GM20000 (cell line): ENCODE measurements at places on chromosomes 4 and X.

DNA sequence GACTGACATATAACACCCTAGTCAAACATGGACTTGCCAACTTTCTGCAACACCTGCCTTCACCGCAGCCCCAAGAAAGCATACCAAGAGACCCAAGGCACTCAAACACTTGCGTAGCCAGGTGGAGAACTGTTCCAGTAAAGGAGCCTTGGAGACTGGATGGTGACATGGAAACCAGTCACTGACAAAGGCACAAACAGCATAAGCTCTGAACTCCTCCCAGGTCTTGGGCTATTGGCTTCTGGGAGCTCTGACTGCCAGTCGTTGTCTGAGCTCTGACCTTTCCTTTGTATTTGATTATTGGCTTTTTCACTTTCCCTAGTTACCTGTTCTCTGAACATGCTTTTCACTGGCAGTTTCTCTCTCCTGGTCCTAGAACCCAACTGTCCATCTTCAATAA is 38.3 kb downstream of the ARAP2 start:
- DNase-seq: no peak

DNA sequence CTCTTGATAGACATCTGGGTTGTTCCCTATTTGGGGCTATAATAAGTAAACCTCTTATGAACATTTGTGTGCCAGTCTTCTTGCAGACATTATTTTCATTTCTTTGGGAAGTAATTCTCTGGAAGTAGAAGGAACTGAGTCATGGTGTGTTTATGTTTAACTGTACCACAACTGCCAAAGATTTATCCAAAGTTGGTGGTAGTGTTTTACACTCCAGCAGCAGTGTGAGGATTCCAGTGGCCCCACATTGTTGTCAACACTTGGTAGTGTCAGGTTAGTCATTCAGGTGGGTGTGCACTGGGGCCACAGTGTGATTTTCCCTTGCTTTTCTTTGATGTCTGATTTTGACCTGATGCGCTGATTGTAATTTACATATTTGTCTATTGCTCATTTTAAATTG is 5.0 kb upstream of the UVSSA start:
- DNase-seq: no peak

DNA sequence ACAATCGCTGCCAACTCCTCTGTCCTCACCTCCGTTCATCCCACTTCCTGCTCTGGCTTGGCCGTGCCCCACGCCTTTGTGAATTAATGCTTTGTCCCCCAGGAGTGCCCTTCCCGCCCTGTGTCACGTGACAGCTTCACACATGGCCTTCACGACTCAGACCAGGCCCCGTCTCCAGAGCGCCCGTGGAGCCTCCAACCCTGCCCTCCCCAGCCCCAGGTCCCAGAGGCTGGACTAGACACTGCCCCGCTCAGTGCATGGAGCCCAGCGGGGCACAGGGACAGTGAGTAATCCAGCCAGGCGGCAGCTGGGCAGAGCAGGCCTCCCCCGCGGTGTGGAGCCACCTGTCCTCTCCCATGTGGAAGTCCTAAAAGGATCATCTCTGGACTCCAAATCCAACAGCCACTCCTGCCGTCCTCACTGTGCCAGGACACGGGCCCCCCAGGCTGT is 7.4 kb downstream of the ADRA2C start:
- DNase-seq: no peak

DNA sequence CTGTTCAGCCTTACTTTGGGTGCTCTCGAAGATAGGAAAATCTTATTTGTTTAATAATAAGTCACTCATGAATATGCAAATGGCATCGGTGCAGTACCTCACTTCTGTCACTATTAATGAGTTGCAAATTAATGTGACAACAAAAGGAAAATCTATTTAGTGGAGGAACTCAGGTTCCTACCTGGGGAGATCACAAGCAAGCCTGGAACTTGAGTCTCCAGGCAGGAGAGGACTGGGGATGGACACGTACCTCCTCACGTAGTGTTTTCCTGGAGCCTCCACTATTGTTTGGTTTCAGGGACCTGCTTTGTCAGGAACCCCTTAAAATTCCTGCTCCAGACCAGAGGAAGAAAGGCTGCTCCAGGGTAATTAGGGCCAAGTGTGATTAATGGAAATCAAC is 82.1 kb downstream of the BCOR start:
- no peak for DNase-seq

- DNase-seq: no peak
Measured at GRCh38 chr4:3481113-3481531, 18.0 kb downstream of the DOK7 start.

- no peak for DNase-seq
Measured at GRCh38 chrX:83593634-83594294, 85.7 kb downstream of the POU3F4 start.

DNA sequence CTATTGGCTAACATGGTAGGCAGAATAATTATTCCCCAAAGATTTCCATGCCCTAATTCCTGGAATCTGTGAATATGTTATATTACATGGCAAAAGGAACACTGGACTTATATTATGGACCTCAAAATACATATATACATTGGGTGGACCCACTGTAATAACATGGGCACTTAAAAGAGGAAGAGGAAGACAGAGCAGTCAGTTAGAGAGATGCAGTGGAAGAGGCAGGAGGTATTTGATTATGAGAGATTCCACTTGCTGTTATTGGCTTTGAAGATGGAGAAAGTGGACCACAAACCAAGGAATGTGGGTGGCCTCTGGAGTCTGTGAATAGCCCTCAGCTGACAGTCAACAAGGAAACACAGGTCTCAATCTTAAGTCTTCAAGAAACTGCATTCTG is 14.0 kb upstream of the ART3 start:
- DNase-seq: no peak

DNA sequence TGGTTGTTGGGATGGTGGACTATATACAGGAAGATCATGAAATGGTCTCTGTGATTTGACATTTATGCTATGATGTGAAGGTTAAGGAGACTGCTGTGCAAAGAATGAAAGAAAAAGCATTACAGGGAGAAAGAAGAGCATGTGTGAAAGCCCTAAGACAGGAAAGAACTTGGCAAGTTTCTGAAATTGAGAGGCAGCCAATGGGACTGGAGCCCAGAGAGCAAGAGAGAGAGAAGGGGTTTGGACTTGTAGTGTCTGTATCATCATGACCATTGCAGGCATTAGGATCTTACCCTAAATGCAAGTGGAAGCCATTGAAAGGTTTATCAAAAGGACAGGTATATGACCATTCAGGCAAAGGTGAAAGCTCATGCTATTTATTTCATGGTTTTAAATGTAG is 147.1 kb downstream of the NAA11 start:
- no peak for DNase-seq

DNA sequence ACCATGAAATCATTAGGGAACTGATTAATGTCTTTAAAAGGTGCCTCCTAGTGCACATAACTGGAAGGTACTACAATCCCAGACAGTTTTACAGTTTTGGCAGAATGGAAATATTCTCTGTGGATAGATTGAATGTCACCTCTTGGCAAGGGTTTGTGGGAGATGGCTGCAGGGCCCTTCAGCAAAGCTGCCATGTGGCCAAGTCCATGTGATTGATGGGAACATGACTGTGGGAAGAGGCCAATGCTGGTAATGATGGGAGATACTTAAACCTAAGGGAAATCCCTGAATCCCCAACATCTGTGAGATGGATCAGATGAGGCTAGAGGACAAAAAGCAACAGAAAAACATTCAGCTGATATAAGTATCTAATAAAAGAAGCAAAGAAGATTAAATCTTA is 493.7 kb downstream of the MAGEE1 start:
- DNase-seq: no peak
